ENCODE measurements at places on chromosomes 16 and 17.

DNA sequence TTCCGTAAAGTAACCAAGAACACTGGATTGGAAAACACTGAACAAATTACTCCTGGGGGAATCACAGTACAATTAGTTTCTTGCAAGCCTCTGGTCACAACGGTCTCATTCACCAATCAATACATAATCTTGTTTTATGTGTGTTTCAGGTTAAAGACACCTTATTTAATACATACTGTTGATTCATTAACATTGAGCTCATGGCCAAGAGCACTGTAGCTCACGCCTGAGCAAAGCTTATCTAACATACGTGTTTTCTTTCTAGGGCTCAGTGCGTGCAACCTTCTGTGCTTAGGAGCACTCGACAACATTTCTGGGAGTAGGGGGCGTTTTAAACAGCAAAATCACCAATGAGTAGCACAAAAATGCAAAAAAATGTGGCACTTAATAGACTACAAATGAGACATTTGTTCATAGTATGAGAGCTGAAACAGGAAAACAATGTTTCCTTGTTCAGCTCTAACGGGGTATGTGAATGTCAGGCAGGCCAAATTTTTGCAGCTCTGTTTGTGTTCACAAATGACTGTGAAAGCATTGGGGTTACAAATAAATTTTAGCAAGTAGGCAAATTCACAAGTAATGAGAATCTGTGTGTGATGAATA is 206.2 kb downstream of the CNTNAP4 start:
- no peak for DNase-seq

DNA sequence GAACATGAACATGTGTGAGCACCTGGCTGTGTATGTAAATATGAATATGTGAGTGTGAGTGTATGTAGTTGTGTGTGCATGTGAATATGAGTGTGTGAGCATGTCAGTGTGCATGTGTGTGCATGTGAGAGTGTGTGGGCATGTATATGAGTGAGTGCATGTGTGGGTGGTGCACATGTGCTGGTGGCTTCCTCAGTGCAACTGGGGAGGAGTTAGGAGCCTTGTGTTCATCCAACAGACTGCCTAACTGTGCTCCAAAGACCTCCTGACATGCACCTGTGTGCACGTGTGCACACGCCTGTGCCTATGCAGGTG is 1.4 kb downstream of the TMEM235 start:
- DNase-seq = no peak

GRCh38 chr16:62036802-62037135 is 531 bp upstream of the CDH8 start:
- no peak for DNase-seq

DNA sequence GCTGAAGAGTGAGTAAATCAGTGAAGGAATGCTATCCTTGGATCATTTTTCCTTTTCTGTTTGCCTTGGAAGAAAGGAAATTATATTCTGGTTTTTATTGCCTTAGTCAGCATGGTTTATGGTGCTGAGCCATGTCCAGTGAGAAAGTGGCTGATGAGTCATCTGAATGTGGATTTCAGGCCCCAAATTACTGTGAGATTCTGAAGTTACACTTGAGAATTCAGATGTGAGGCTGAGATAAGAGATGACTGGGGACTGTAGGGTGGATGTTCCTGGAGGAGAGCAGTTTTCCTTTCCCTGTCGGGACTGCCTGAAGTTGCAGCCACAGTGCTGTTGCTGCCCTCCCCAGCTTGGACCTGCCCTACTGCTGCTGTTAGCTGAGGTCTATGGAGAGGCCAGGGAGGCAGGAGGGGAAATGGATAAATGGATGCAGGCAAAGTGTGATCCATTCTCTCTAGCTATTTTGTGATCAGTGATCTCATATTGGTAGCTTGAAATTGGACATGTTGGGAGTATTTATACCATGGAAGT is 4.2 kb upstream of the MAP3K14 start:
- DNase-seq = no peak

DNA sequence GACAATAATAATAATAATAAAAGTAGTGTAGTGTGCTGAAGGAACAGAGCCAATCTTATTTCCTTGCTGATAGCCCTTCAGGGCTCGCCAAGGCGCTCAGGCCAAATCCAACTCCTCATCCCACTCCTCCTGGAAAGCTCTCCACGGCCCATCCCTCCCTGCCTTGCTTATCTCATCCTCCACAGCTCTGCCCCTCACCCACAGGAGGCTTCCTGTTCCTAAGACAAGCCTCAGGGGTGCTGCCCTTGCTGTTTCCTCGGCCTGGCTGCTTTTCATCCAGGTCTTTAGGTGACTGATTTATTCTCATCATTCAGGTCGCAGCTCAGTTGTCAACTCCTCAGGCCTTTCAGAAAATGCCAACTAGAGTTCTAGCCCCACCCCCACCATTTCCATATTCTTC is 11.2 kb downstream of the GTF3C1 start:
- DNase-seq = no peak

- DNase-seq = no peak
Measured at GRCh38 chr16:89138843-89139520, 32.6 kb upstream of the CDH15 start.

DNA sequence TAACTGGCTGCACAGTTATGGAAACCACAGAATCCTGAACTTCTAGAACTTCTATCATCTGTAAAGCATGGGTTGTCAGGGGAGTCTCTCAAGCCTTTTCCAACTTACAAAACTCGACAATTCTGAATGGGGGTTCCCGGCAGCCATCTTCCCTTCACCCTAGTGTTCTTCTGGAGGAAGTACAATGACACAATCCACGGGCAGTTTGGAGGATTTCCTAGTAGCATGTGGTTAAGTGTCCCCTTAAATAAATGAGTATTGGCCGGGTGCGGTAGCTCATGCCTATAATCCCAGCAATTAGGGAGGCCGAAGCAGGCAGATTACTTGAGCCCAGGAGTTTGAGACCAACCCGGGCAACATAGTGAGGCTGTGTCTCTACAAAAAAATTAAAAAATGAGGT is 2.1 kb downstream of the SLC16A6 start:
- DNase-seq = no peak

- DNase-seq = no peak
Measured at GRCh38 chr17:66980896-66981295, 16.4 kb downstream of the CACNG4 start.

- DNase-seq = no peak
Measured at GRCh38 chr17:16419074-16419928, 3.9 kb downstream of the TRPV2 start.

DNA sequence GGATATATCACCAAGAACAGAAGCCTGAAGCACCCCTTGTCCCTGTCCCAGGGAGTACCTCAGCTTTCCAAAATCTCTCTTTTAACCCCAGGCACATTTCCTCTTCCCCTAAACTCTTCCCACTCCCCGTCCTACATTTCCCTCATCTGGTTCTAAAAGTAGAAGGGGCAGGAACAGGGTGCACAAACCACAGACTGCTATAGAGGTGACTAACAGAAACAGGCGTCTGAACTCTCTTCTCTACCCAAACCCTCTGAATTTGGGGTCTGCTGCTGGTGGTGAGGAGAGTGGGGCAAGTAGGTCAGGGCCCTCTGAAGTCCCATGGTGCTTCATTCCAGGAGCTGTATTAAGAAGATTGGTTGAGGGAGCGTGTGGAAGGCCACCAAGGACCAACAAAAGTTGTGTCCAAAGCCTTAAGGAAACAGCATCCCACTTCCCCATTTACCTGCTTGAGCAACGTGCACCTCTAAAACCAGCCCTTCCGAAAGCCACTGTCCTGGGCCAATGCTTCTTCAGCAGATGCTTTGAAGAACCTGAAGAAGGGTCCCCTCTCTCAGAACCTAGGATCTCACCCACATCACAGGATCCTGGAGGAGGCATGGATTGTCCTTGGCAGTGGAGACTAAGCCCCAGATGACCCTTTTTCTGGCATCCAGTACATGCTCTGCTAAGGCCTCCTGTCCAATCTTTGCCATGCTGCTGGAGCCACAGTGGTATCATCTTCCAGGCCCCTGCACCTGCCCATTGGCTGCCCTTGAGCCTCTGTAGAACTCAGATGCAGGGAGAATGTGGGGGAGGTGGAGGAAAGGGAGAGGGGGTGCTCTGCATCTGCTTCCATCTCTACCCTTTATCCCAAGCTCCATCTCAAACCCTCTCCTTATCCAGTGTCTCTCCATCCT is 5.7 kb upstream of the NR1D1 start:
- no peak for DNase-seq

DNA sequence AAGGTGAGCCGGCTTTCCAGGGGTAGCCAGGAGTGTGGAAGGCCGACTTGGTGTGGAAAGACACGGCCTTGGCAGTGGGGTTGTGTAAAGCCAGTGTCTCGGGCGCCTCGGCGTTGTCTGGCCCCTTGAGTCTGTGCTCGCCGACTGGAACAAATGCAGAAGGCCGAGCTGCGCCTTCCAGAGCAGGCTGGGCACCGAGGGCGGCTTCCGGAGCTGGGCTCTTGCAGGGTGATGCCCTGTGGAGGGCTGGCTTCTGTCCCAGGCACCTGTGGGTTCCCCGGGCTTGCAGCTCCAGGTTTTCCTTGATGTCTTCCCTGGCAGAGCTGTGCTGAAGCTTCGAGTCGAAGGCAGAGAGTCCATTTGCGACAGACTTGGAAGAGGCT is 8.0 kb downstream of the ZNF750 start:
- DNase-seq = no peak

GRCh38 chr17:32516450-32516849 is 29.7 kb downstream of the CDK5R1 start:
- DNase-seq = no peak

GRCh38 chr16:81657781-81658180 is 121.3 kb upstream of the PLCG2 start:
- DNase-seq = no peak
